ENCODE measurements at places on chromosomes 12 and 14.

GRCh38 chr12:76852106-76852505, 26.7 kb downstream of the CSRP2 start:
- no peak for DNase-seq

DNA sequence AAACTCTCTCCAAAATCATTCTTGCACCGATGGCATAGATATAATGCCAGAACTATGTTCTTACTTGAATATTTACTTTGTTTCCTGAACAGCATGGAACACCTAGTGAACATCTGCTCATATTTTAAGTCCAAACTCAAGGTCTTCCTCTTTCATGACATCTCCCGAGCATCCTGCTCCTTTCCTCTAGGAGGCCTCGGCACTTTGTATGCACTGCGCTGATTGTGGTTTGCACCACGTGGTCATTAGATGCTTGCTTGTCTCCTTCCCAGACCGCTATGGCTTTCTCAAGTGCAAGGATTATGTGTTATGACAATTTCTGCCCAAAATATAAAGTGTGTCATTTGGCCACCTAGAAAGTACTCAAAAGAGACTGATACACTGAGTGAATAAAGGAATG, 912.0 kb downstream of the GALC start:
- DNase-seq, result no peak

GRCh38 chr14:22159957-22160356, 429.1 kb downstream of the DAD1 start:
- no peak for DNase-seq

DNA sequence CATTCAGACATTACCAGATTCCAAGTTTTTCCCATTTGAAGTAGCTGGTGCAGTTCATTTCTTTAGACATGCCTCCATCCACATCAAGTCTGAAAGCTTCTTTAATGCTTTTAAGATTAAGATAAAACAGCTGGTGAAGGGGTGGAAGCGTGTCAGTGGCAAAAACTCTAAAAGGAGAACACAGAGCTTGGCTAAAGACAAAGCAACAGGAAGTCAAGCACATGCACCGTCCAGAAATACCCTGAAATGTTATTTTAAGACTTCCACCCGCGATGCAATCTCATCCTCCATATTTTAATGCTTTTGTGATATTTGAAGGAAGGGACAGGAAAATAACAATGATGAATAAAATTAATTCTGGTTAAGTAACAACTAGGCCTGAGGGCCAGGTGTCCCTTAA, 31.8 kb downstream of the PPM1H start:
- no peak for DNase-seq

- no peak for DNase-seq
Observed at GRCh38 chr14:23009483-23009938, 432 bp downstream of the C14orf93 start.

DNA sequence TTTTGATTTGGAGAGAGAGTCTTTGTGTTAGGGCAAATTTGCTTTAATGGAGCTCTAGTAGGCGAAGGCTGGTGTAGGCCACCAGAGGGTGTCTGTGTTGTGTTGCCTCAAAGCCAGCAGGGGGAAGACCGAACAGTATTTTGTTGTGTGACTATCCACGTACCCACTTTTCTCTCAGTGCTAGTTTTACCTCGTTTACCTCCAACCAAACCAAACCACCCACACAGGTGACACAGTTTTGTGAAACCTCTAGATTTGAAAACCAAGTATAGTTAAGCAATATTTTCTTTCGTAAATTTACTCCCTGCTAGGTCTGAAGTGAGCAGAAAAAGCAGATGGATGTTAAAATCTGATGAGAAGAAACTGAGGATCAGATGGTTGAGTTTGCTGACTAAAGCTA, 36.3 kb upstream of the NPFF start:
- peak; percentile 41 for DNase-seq

All from heart left ventricle (tissue), 16 donors.